ENCODE measurements at places on chromosomes 3 and 15.

DNA sequence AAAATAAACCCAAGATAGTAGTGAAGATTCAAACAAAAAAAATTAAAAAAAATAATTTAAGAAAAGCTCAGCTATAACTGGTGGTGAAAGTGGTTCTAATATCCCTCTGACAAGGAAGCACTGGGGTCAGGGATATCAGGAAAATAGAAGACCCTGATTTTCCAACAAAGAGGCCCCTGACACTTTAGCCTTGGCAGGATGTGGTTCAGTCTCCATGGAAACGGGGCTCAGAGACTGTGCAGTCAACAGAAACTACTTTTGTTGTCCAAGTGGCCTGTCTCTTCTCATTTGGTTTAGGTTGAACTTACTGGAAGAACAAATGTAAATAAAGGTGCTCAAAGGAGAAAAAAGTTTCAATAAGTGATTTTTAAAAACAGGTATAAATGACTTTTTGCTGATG, 27.2 kb downstream of the INTS14 start:
- peak; percentile 19 for DNase-seq

- no peak for DNase-seq
These were observed 26.5 kb downstream of the PLSCR1 start for GRCh38 chr3:146517684-146518435.

DNA sequence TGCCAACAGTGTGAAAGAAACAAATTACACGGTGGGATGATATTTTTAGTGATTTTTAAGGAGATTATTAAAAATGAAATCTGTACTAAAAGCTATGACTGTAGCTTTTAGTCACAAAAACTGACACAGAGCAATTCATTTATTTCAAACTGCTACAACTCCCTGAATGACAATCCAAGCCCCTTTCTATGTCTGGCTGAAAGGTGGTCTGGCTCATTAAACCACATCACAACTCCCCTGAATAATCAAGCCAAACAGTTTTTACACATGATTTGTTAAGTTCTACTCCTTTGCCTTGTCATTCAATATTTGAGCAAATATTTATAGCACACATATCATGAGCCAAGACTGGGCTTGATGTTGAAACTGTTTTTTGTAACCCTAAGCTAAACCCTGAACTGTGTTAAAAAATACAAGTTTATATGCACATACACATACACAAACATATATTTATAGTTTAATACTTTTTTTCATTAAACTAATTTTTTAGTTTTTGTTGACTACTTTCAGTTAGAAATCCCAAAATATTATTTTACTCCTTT, 125.5 kb downstream of the RBMS3 start:
- DNase-seq = no peak

- peak; percentile 55 for DNase-seq
These were observed 656 bp downstream of the SLMAP start for GRCh38 chr3:57756528-57757401.

DNA sequence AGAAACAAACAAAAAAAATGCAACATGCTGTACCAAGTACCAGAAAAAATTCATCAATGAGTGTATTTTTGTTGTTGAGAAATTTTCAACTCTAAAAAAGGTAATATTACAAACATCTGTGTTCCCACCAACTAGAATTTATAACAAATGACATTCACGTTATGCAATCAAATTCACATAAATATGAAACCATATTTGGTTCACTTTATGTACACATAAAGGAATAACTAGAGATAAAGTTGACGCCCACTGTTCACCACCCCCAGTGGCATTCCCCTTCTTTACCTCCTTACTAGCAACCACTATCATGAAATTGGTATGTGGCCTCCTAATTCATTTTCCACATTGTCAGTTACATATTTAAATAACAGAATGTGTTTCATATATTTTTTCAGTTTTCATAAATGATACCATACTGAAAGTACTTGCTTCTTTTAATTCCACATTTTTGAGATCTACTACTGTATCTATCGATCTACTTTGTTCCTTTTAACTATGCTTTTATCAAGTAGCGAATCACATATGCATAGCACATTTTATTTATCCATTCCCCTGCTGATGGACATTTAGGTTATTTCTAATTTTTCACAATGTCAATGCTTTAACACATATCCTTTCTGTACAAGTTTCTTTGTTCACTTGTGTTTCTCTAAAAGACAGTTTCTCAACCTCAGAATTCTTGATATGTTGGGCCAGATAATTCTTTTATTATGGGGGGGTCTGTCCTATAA, 34.5 kb downstream of the TBC1D5 start:
- no peak for DNase-seq

DNA sequence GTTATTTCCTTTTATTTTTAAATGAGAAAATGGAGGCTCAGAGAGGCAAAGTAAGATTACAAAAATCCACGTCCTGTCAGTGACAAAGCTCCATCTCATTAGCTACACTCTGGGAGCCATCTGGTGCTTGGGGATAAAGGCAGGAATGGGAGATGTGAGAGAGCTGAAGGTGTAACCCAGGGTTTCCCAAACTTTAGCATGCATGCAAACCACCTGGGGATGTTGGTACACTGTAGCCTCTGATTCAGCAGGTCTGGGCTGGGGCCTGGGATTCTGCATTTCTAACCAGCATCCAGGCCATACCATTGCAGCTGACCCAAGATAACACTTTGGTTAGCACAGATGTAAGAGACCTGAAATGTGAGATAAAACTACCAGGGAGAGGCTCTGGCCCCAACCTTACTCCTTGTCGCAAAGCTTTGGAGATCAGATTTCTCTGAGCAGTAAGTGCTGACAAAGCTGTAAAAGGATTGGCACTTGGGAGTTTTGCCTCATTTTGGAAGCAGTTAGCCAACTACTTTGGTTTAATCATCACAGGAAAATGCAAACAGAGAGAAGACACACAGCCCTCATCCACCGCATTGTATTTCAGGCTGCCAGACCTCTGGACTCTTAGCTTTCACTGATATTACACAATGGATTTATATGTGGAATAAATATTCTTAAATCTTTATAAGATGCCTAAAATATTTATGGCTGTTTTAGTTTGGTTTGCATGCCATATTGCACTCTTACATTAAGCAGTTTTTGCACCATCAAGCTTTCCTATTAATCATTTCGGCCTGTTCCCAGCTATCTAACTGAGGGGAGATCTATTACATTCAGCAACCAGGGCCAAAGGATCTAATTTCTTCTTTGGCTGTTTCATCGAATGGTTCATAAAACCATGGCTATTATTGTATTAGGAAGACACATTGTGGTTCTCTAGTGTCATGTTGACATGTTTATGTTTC, 263.0 kb downstream of the EBLN2 start:
- no peak for DNase-seq

Measured in germinal center (tissue), 1 donor.